AG04449 (cell line): ENCODE measurements at places on chromosomes 7 and 10.

- no peak for DNase-seq
Observed at GRCh38 chr10:85986777-85987176, 379.8 kb downstream of the GRID1 start.

GRCh38 chr10:83983578-83984255, 155.6 kb upstream of the GHITM start:
- no peak for DNase-seq

DNA sequence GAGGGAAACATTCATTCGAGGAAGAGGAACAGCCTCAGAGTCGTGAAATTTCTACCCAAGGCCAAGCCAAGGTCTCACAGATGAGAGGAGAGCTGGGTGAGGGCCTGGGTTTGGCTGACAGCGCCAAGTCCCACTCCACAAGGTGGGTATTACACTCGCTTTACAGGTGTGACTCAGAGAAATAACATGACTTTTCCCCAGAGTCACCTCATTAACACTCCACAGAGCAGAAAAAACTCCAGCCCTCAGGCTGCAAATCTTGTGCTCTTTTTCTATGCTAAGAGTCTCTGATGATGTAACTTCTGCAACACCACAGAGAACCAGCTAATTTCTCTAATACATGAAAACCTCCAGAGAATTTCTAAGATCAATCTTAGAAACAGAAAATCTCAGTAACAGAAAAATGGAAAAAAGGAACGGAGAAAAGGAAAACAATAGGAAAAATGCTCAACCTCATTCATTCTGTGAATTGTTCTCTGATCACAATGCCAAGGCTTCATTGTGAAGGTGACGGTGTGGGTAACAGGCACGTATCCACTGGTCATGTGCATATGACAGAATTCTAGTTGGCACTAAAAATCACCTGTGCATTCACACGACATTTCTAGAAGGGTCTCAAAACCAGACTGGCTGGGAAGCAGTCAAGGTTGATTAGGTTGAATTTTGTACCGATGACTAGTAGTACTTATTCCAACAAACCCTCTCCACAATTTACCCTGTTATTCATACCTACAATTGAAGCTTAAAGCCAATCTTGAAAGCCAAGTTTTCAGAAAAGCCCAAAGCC, 20.3 kb downstream of the YWHAG start:
- DNase-seq: no peak

GRCh38 chr10:47022311-47023131, 111.3 kb downstream of the PTPN20 start:
- no peak for DNase-seq

- no peak for DNase-seq
Observed at GRCh38 chr7:137329411-137329810, 14.1 kb downstream of the PTN start.

DNA sequence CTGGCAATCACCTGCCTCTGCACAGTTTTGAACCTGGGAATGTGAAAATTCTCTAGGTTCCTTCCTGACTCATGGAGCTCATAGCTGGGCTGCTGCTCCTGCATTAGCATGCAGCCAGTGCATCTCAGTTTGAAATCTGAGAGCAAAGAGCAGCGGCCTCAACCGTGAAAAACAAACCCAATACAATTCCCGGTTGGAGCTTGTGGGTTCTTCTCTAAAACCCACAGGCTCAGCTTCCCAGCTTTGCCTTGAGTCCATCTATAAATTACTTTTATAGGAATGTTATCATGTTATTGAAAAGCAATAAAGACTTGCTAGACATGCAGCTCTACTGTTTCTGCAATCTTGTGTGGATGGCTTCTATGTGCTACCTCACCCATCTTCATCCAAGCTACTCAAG, 191.7 kb downstream of the CXCL12 start:
- DNase-seq: no peak

DNA sequence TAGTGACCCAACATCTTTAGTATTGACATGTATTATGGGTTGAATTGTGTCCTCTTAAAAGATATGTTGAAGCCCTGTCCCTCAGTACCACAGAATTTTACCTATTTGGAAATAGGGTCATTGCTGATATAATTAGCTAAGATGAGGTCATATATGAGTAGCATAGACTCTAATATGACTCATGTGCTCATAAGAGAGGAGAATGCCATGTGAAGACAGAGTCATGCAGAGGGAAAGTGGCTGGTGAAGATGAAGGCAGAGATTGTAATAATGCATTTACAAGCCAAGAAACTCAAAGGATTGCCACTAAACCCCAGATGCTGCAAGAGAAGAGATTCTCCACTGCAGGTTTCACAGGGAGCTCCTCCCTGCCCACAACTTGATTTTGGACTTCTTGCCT, 496.4 kb downstream of the KIF20B start:
- DNase-seq: no peak

DNA sequence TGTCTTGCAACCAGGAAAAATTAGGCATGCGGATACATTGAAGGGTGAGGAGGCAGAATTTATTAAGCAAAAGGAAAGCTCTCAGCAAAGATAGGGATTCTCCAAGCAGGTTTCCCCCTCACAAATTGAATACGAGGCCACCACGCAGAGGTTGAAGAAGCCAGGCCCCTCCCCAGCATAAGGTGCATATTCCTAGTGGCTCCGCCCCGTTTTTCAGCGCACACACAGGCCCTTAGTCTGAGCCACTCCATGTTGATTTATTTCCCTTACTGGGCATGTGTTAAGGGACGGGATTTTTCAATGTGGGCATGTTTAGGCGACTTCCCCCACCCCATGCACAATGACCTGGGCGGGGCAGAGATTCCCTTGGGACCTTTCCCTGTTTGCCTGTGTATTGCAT, 24.9 kb downstream of the PPP2R2D start:
- no peak for DNase-seq

DNA sequence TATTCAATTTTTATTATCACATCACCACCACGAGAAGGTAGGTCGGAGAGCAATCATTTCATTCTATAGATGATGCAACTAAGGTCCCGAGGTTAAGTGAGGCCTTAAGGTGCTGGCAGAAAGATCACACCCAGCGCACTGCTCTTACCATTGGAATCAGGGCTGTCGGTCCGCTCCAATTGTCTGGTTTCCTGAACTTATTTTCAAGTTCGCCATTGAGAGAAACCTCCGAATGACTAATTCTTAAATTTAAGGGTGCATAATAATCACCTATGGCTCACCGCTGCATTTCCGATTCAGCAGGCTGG, 625 bp upstream of the GSTO2 start:
- DNase-seq: no peak

- DNase-seq: peak; percentile 10
Observed at GRCh38 chr7:29748286-29749099, 57.8 kb upstream of the WIPF3 start.

DNA sequence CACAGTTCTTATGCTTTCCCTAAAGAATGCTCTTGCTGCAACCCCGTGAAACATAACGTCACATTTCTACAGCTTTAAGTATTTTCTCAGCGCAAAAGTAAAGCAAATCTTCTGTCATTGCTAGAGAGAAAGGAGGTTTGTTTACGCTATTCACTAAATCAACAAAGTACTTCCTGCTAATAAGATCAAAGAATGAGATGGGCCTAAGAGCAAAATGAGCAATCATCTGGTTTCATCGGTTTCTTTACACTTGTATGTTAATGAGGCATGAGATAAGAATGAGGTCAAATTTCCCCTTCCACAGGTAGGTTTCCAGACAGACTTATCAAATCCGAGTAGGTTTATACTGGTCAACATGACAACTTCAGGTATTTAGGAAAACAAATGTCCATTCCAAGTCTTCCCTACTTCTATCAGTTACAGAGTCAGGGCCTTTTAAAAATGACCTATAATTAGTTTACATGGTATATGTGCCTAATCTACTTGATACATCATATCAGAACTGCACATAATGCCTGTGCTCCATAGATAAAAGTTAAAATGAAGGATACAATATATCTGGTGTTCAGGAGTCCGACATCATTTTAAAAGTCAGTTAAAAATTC, 8.4 kb downstream of the USP6NL start:
- no peak for DNase-seq

- no peak for DNase-seq
Observed at GRCh38 chr7:27032839-27033238, 63.0 kb downstream of the HOXA1 start.

DNA sequence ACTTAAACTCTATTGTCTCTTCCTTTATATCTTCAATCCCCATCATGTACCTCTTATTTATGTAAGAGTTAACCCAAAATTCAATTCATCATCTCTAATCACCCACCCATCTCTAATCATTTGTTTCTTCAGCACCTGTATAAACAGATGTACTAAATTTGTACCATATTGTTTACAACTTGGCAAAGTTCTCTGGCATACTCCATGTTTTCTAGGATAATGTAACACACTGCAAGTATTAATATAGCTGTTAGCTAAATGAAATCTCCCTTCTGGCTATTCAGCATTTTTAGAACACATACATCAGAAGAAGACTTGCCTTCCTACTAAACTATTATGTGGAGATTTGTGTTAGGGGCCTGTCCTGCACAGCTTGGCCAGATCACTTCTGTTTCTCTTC, 33.1 kb downstream of the MALSU1 start:
- no peak for DNase-seq

DNA sequence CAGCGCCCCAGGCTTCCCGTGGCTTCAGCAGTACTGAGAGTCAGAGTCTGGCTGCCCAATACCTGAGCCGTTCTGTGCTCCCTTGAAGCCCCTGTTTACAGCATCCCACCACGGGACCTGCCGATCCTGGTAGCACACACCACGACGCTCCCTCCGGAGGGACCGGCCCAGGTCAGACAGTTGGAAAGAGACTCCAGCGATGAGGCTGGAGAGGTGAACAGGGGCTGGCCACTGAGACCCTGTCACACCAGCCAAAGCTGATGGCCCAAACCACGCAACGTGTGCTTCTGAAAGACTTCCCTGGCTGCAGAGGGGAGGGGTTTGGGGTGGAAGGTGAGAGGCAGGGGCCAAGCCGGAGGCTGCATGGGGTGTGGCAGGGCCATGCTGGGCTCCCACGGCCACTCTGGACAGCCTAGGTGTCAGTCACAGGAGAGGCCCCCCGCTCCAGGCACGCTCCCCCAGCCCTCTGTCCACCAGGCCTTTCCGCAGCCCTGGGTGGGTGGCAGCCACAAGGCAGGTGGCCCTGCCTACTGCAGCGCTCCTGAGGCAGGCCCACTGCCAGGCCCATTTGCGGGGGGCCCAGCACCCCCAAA, 140.2 kb upstream of the CHST15 start:
- DNase-seq: no peak

DNA sequence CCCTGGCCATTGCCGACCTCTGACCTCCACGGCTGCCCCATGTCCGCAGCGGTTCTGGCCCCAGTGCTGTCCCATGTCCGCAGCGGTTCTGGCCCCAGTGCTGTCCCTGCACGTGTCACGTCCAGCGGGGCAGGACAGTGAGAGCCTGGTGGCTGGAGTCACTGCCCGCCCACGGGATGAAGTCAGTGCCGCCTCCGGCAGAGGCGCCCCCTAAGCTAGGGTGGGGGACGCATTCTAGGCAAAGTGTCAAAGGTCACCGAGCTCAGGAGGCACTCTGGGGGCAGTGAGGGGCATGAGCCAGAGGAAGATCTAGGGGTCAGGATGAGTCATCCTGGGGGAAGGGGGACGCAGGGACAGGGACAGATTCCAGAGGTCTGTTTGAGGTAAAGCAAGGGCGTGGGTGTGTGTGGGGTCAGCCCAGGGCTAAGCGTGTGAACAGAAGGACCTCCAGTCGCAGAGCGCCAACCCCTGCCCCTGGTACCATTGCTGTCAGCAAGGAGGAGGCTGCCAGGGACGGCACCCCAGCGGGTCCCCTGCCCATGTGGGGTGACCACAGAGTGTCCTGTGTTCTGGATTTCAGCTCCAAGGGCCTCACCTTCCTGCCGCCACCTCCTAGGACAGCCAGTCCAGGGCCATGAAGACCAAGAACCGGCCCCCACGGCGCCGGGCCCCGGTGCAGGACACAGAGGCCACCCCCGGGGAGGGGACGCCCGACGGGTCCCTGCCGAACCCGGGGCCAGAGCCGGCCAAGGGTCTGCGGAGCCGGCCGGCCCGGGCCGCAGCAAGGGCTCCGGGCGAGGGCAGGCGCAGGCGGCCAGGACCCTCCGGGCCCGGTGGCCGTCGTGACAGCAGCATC, 665 bp downstream of the BHLHA15 start:
- DNase-seq: no peak

DNA sequence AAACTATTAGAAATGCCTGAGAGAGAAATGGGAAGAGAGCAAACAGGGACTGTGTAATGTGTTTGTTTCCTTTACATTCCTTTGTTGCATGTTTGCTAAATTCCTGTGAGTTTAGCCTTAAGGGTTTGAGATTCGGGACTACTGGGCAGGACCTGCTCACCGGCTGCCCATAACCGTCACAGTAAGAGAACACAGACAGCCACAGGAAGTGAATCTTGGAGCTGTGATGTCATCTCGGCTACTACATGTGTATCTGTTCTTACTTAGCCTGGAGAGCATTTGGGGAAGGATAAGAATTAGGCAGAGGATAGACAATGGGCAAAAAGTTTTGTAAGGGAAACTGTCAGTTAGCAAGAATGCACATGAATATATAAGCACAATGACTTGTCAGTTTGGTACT, 485.1 kb upstream of the KLF6 start:
- peak; percentile 54 for DNase-seq

GRCh38 chr7:2446676-2447075, 29.5 kb downstream of the GRIFIN start:
- no peak for DNase-seq

DNA sequence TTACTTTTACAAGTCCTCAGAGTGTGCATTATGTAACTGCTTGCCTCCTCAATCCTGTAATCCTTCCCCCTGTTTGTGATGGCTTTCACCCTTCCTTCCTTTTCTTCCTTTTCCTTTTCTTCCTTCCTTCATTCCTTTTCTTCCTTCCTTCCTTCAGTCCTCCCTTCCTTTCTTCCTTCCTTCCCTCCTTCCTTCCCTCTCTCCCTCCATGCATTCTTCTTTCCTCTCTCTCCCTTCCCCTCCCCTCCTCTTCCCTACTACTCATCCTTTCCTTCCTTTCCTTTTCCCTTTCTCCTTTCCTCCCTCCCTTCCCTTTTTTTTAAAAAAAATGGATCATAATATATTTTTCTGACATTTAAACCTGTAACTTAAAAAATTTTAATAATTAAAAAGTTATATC, 22.2 kb upstream of the ABCA13 start:
- no peak for DNase-seq

DNA sequence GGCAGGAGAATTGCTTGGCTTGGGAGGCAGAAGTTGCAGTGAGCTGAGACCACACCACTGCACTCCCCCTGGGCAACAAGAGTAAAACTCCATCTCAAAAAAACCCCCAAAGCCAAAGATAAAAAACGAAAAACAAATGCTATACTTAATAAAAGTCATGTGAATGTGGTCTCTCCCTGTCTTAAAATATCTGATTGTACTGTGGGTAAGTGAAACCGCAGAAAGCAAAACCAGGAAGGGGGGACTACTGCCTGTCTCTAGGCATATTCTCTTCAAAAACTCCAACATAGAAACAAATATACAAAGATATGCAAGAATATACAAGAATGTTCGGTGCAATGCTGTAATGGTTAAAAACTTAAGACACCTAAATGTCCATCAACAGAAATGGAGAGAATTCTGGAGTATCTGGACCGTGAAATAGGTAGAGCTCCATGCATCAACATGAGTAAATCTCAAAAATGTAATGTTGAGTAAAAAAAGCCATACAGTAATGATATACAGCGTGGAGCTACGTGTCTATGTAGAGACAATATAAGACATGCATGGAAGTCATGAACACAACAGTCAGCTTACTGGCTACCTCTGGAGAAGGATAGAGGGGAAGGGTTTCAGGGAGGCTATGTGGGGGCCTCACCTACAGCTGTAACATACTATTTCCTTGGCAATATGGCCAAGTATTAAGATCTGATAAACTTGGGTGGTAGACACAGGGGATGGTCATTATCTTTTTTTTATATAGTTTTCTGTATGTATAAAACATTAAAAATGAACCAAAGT, 2.1 kb downstream of the ZNF394 start:
- no peak for DNase-seq

GRCh38 chr10:4051641-4052151, 266.7 kb upstream of the KLF6 start:
- DNase-seq: no peak
